Frontal cortex (tissue), 4 donors: ENCODE measurements at places on chromosomes 7 and 10.

DNA sequence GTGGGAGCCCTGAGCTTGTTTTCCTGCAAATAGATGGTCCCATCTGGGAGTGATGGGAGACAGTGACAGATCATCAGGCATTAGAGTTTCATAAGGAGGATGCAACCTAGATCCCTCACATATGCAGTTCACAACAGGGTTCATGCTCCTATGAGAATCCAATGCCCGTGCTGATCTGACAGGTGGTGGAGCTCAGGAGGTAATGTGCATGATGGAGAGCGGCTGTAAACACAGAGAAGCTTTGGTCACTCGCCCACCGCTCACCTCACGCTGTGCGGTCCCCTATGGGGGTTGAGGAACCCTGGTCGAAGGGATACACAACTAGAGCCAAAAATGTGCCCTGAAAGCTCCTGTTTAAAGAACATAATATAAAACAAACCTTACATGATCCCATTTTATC, 88.5 kb upstream of the CREB5 start:
- no peak for DNase-seq

DNA sequence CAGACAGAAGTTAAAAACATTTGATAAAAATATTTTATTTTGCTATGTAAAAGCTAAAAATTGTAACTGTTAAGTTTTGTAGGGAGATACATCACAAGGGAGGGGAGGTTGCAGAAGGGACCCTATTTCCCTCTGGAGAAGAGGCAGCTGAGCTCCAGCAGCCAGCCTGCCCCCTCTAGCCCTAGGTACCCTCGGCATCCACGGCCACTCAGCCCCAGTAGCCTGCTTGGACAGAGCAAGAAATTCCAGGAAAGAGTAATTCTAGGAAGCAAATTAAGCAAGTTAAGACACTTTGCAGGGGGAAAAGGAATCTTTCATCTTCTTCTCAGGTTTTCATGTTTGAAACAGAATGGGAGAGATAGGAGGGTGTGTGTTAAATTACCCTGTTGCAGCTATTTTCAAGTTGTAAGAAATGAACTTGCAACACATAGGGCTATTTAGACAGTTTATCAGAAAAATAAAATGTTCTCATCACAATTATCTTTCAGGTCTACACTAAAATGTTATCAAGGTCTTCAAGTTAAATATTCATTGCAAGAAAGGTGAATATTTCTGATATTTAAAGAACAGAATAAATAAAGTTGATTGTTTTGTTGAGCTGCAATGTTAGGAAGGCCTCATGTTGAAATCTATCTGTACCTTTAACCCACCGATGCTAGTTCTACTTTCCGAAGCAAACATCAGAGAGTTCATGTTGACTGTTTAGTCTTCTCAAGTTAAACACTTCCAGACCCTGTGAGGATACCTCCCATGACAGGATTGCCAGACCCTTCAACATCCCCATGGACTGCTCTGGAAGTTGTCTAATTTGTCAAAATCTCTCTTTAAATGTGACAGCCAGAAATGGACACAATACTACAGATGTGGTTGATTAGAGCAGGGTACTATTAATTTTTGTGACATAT, 5.5 kb downstream of the SGCE start:
- DNase-seq: no peak

GRCh38 chr10:114550756-114551635, 107.1 kb downstream of the ABLIM1 start:
- no peak for DNase-seq

DNA sequence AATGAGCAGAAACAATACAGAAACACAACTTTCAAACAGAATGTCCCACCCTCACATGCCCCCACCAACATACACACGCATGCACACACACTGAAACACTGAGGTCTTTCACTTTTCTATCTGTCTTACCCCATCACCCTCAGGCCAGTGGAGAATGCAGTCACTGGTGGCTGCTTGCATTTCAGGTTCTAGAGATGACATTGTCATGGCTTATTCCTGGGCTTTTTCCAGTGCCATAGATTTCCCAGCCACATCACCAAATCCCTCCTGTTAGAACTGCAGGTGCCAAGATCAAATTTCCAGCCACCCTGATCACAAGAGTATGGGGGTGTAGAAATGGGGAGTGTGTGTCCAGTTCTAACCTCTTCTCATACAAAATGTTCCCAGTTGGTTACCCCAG, 68.4 kb downstream of the CACNA2D1 start:
- DNase-seq: no peak

DNA sequence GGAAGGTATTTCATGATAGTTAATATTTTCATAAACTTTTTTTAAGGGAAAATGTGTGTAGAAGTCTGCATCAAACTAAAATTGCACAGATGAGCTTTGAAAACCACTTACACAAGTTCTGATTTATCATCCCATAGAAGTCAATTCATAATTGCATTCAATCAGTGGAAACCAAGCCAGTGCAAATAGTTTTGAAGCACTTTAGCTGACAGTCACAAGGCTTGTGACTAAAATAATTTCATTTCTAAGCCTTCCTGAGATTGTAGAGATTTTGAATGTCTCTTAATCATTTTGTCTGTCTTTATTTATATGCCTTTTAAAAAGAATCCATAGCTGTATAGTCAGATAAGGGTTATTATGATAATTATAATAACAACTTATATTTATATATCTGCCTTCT, 41.4 kb downstream of the EXOC4 start:
- DNase-seq: no peak

DNA sequence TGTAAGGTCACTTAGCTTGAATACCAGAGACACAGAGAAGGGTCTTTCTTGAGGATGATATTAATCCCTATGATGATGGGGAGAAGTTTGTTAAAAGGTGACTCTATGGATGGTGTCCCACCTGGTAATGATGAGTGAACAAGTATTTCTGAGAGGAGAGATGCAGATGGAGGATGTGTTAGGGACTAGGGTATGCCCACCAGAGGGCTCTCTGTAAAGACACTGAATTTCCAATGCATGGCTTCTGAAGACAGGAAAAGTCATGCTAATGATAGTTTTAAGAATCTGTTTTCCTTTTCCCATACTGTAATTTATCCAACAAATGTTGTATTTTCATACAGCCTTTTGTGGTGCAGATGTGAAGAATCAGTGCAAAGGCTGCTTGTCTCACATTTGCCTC, 1250.9 kb upstream of the CELF2 start:
- DNase-seq: no peak

DNA sequence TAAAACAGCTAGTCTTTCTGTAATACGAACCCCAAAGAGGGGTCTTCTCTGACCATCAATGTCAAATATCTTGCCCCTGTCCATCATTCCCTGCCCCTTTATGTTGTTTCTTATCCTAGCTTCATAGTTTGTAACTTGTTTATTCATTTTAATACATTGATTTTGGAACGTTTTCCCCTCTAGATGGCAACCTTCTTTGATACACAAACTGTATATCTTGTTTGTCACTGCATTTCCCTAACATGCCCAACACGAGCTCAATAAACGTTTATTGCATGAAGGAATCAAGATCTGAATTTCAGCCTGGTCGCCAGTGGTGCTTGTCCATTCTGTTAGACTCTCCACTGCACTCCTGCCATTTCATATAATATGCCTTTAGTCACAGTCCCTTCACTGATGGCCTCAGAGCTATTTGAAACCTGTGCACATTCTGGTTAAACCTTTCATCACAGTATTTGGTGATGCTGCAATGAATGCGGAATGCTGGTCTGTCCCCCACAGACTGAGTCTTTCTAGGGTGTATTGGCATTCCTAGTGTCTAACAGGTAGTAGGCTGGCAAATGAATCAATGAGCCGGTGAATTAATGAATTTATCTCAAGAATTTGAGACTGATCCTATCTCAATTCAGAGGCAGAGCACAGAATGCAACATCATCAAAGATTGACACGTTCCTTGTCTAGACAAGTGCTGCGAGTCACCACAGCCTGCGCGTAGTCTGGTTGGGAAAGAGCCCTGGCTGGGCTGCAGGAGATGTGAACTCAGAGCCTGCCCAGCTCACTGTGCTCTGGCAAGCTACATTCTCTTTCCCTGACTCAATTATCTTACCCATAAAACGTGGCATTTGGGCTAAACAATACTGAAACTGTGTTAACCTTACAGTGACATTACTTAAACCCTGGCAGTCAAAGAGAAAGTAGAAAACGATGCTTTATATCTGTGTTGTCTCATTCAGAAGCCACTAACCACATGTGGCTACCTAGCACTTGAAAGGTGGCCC, 55.2 kb upstream of the FRMD4A start:
- DNase-seq: no peak

DNA sequence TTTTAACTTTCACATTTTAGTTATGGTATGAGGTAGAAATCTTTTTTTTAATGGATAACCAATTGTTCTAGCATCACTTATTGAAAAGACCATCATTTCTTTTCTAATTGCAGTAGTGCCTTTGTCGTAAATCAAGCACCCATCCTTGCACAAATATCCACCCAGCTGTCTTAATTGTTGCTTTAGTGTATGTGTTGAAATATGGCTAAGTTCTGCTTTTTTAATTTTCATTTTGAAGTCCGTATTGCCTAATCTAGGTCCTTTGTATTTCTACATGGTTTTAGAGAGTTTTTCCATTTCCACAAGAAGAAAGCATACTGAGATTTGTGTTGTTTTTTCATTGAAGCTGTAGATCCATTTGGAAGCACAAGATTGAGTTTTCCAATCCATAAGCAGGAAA, 259.6 kb upstream of the SEMA3E start:
- no peak for DNase-seq

DNA sequence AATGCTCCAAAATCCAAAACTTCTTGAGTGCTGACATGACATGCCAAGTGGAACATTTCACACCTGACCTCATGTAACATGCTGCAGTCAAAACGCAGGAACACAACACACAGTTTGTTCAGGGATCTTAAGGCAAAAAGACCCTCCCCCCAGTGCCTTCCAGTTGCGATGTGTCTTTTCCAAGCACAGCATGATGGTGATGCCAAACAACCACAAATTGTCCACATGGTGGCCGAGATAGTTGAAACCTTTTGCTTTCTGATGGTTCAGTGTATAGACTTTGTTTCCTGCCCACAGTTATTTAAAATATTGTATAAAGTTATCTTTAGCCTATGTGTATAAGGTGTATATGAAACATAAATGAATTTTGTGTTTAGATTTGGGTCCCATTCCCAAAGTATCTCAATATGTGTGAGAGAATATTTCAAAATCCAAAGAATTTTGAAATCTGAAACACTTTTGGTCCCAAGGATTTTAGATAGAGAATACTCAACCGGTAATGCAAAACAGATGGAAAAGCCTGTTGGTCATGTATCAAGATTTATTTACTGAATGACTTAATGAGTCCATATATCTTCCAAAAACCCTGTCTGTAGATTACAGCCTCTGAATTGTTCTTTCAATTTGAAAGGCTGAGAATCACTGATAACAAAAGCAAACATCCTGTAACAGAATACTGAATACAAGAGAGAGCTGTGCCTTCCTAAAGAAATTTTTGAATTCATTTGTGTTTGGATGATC, 93.4 kb upstream of the OIT3 start:
- DNase-seq: no peak

DNA sequence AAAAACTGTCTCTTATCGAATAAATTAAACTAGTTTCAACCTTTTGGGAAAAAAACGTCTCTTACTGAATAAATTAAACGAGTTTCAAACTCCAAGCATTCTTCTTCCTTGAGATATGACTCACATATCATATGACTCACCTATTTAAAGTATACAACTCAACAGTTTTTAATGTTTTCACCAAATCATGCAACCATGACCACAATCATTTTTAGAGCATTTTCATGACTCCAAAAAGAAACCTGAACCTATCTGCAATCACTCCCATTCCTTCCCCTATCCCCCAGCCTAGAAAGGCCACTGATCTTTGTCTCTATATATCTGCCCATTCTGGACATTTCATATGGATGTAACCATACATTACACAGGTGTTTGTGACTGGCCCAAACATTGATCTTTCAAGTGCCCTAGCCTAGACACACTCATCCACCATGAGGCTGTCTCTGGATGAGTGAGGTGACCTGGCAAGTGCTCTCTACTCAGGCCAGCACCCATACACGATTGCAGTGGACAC, 115.3 kb downstream of the PIP4K2A start:
- no peak for DNase-seq

GRCh38 chr7:151409667-151410404, at the start of gene WDR86:
TSS of gene WDR86 (minus strand) at chr7:151410038. CDS start at chr7:151409589, 449 bp downstream.
- no peak for DNase-seq

- DNase-seq: no peak
Observed at GRCh38 chr7:25625306-25625992, 397.2 kb upstream of the NPVF start.

- DNase-seq: no peak
Observed at GRCh38 chr7:134788191-134788590, 8.8 kb downstream of the CALD1 start.

DNA sequence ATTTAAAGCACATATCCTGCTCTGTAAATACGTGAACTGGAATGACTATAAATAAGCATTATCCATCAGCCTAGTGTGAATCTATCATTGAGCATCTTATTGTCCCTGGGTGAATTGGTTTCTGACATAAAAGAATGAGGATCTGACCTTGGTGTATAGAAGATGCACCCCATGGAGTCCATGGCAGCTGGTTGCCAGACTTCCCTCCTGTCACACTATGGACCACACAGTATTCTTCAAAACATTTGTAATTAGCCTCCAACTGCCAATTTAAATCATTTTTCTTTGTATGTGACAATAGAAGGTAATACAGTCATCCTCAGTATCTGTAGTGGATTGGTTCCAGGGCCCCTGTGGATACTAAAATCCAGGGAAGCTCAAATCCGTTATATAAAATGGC, 238.1 kb upstream of the ZWINT start:
- no peak for DNase-seq

- no peak for DNase-seq
Observed at GRCh38 chr7:50152486-50152885, 59.4 kb upstream of the ZPBP start.

GRCh38 chr10:4260483-4261124, 475.6 kb upstream of the KLF6 start:
- no peak for DNase-seq

DNA sequence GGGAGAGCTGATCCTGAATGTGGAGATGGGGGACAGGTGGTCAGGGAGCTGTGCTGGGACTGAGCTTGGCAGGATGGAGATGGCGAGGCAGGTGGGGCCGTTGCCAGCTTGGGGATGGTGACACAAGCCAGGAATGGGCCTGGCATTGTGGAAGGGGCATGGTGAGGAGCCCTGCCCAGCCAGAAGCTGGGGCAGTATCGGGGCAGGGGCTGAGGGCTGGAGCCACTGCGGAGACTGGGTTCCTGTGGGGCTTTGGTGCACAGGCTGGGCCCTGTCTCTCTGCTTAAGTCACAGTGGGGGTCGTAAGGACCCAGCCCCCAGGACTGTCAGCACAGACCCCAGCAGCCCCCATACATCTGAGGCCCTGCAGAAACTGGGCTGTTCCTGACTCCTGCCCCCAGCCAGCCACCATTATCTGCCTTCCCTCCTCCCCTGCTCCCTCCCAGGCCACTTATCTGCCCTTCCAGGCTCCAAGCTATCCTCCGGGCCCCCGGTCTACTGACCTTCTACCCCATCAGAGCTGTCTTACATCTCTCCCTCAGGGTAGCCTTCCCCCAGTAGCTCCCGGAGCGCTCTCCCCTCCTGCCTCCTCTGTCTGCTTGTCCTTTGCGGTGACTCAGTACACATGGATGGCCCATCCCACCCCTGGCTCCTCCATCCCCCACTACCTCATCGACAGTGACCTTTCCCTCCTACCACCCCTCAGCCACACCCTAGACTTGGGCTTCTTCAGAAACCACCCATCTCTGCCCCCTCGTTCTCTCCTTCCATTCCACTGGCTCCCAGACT, 44.2 kb downstream of the PPIF start:
- DNase-seq: no peak

- no peak for DNase-seq
Observed at GRCh38 chr10:130807096-130807495, 504.4 kb downstream of the TCERG1L start.
